ENCODE measurements at places on chromosomes 2 and 18.

DNA sequence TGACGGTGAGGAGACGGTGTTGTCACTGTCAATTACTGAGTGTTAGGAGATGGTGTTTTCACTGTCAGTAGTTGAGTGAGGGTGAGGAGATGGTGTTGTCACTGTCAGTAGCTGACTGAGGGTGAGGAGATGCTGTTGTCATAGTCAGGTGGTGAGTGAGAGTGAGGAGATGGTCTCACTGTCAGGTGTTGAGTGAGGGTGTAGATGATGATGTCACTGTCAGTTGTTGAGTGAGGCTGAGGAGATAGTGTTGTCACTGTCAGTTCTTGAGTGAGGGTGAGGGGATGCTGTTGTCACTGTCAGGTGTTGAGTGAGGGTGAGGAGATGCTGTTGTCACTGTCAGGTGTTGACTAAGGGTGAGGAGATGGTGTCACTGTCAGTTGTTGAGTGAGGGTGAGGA lies 3.4 kb upstream of the ATP9B start:
- no peak for DNase-seq

GRCh38 chr2:227482638-227483340 lies 10.8 kb downstream of the AGFG1 start:
- no peak for DNase-seq

DNA sequence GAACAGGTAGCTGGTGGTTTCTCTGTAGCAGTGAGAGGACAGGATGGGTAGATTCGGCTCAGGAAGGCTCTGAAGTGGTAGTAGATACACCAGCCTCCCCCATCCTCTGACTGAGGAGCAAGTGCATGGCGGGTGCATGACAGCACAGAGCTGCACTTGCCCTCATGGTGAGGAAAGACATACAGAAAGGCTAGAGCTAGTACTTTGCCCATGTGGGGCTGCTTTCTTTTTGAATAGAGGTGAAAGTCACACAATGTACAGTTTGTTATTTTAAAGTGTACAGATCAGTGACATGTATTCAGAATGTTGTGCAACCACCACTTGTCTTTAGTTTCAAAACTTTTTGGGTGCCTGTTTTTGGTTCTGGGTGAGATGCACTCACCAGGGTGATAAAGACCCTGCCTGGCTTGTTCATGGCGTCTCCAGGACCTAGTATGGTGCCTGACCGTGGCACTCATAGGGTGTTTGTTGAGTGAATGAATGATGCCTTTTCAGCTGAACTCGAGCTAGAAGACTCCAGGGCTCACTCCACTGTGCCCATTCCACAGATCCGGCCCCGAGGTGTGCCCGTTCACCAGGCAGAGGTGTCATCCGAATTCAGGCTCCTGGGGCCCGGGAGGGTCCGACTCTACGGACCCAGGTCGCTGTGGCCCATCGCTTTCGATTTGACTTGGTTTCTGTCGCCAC lies 421 bp upstream of the VAMP5 start:
- DNase-seq, result no peak

DNA sequence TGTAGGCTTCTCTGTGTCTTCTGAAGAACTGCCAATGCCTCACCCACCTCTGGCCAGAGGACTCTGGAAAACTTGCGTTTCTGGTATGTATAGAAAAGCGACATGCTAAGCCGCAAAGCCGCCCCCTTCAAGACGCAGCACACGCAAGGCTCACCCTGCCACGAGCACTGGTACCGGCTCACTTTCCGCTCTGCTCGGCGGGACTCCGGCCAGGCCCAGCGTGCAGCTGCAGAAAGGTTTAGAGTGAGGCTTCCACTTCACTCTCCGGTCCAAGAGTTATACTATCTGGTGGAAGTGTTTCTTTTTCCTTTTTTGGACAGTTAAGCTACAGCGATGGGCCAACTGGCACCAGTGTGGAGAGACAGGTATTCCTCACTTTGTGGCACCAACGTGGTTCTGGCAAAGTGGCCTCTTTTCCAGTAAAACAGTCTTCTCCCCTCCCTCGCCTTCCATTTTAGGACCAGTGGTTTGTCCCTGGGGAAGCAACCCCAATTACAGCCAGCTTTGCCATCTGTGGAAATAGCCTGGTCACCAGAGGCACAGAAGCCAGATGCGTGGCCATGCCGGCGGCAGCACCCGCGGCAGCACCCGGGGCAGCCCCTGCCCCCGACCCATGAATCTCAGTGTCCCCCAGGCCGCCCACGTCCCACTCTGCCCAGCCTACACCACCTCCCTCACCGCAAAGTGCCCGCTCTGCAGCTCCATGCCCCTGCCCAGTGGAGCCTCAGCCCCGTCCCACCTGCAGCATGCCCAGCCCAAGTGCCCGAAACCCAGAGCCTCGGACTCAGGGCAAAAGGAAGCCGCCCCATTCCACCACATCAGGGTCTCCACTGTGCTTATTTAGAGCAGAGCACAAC lies 91.6 kb upstream of the CTDP1 start:
- DNase-seq, result no peak

DNA sequence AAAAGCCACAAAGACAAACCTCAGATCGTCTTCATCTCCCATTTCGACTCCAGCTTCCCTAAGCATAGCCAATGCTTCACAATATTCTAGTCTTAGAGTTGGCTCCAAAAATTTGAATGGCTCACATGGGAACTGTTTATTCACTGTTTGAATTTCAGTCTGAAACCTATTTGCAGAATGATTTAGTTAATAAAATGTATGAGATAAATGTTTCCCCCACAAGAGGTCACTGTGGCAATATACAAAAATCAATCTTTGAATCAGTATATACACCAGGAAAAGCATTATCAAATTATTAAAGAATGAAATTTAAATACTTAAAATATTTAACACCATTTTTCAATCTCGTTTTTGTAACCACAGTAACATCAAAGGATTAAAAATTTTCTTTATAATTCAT lies 40.0 kb upstream of the MCM6 start:
- no peak for DNase-seq

DNA sequence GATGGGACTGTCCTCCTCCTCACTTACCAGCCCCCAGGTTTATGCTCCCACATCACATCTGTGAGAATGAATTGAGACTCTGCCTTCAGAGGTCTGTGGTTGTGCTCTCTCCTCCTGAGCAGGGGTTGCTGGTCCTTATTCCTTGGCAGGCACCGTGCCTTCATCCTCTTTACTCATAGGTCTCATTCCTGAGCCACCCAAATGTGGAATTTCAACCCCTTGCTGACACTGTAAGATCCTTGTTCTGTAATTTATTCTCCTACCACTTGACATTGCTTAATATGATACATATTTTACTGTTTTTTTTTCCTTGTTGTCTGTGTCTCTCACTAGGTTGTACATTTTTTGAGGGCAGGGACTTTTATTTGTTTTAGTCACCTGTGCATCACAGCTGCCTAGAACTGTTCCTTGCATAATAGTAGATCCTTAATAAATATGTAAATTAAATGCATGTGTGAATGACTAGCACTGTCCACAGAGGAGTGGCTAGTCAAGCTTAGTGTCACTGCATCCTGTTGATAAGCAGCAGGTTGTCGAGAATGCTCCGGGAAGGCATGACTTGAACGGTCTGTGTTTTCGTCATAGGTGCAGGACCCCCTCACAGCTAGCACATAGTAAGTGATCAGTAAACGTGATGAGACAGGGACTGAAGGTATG lies 180.6 kb downstream of the ZNF407 start:
- no peak for DNase-seq

- DNase-seq, result no peak
Measured at GRCh38 chr2:121008975-121009374, 273.3 kb downstream of the GLI2 start.

DNA sequence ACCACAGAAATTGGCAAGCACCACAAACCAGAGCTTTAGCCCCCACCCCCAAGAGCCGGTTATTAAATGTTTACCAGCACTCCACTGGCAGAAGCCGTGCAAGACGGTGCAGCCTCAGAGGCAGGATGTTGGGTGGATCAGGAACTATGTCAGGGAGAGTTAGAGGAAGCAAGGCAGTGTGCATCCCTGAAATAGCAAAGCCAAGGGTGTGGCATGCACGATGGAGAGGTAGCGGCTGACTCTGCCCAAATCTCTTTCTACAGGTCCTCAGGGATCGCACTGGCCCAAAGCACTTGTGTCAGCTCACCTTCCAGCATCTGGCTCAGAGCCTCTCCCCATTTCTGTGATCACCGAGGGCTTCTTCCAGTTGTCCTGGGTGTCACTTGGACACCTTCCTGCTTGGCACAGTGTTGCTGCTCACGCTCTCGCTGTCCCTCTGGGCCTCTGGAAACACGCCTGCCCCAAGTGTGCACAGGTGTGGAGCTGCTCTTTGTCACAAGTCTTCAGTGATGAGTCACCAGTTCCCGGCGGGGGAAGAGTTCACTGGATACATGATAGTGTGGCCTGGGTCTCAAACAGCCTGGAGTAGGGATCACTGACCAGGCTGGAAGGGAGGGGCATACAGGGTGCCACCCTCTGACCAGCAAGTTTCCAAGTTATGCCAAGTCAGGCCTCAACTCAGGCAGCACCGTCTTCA lies 17.3 kb upstream of the B3GNT7 start:
- peak; percentile 39 for DNase-seq

- DNase-seq, result no peak
Measured at GRCh38 chr2:129721846-129722245, 257.6 kb upstream of the RAB6C start.

DNA sequence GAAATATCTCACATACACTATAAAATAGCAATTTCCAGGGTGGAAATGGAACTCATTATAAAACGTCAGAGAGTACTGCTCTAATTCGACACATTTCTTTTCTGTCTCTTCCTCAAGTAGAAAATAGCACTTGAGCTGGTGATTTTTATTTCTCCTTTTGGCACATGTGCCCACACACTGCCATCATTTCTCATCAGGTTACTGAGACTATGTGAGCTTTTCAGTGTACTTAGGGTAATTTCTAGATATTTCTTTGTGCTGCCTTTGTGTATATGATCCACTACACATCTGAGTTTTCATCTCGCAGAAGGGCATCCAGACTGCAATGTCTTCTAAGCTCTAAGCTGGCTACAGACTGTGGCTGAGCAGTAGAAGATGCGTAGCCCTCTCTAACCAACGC lies 62.1 kb upstream of the PGAP1 start:
- no peak for DNase-seq

DNA sequence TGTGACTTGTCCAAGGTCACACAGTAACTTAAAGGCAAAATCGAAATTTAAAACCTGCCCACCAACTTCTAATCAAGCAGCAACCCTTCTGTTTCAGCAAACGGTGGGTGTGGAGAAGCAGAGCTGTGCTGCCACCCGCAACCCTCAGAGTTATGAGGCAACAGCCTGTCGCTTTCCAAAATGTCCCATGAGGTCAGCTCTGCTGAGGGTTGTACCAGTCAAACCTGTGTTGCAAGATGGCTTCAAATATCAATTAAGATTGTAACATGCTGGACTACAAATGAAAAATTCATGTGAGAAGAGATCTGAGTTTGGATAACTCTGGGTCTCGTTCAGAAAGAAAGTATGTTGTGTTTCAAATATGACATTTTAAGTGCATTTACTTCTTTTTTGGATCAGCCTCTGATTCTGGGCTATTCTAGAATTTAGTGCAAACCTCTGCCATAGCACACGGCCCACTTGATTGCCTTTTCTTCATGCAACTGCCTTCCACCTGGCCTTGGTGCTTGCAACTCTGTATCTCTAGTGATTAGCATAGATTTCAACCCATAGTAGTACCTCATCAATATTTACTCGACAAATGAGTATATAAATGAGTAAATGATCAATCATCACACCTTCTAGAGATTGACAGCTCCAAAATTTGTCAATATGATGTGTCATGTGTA lies 69.3 kb downstream of the TIMM21 start:
- no peak for DNase-seq

GRCh38 chr2:3575534-3576262 lies 638 bp downstream of the RPS7 start:
- no peak for DNase-seq

- DNase-seq, result no peak
Measured at GRCh38 chr2:222287862-222288479, 10.8 kb downstream of the PAX3 start.

- DNase-seq, result no peak
Measured at GRCh38 chr18:29494371-29494770, 1317.4 kb upstream of the CDH2 start.

DNA sequence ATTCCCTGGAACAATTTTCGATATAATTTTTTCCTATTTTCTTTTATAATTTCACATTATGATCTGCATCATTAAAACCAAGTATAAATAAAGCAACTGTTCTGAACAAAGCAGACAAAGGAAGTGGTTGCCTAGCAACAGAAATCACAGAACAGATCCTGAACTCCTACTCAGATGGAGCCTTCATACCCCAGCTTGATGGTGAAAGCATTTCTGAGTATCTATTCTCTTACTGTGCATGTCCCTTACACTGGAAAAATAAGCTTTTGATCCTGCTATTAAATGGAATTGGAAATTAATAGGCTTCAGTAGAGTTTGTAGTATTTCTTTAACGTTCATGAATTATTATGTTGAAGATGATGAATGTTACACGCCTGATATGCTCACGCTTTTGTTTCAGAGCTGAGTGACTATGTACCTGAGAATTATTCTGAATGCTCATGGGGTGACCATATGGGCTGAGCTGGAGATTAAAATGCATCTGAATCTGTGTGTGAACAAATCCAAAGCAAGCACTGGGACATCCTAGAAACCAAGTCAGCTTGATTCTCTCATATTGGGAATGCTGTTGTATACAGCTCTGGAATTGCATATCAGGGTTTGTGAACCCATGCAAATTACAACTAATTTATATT lies 254.0 kb downstream of the KCNJ3 start:
- no peak for DNase-seq

- no peak for DNase-seq
Measured at GRCh38 chr2:110729106-110729505, 3.3 kb upstream of the ACOXL start.

DNA sequence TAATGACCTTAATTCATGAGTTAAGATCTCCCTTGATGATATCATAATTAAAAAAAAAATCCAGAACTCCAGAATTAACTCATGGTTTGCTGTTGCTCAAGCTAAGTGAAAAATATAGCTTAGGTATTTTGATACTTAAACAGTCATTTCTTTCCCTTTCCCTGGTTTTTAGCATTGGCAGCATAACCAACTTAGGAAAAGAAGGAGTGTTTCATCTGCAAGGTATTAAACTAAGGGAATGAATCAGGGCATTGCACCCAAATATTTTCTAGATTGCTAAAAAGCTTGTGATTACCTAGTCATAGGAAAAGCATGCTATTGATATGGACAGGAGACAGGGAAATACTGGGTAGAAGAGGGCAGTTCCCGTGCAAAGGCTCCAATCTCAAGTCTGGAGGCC lies 207.2 kb downstream of the LRP1B start:
- DNase-seq, result no peak

- no peak for DNase-seq
Measured at GRCh38 chr2:44937688-44938240, 3.7 kb upstream of the SIX3 start.

DNA sequence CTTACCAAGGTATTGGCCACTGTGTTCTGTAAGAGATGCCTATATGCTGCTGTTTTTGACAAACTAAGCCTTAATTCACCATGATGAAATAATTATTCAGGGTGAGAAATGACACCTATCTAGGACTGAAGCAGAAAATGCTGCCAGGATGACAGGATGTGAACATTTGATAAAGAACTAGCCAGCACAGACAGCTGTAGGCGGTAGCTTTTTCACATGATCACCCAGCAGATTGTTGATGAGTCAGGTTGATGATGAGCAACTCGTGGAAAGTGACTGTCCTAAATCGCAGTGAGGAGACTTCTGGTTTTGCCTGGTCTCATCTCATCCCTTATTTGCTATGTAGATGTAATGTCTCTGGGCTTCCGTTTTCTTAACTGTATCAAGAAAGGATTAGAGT lies 144.1 kb downstream of the PRPF40A start:
- DNase-seq, result no peak

Measured in SHP77 (cell line).